ENCODE measurements at places on chromosomes 13 and 19.

DNA sequence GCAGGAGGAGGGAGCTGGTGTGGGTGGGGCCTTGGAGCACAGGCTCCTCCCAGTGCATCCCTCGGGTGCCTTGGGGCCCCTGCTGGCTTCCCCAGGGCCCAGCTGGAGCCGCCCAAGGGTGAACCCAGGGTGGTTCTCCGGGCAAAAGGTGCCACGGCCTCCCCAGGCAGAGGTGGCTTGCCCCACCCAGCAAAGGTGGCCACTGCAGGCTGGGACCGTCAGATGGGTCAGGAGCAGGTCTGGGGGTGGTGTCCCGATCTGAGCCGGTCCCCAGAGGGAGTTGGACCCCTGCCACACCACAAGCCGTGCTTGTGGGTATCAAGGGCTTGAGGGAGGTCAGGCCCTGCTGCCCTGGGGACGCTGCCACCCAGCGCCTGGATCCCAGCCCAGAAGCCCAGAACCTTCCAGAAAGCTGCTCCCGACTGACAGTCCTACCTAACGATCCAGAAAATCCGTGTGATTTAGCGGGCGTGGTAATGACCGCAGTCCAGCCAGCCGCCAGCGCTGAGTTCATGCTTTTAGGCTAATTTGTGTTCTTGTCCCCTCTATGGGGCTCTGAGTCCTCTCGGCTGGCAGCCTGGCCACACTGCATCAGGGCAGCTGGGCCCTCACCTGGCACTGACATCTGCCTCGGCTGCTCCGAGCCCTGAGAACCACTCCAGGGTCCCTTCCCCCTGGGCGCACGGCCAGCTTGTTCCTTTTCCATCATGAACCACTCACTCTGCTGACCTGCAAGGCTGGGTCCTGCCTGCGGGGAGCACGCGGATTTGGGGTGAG is 5.0 kb upstream of the GRIN3B start:
- DNase-seq, result no peak

GRCh38 chr19:48836089-48837017 is at the start of gene HSD17B14:
Gene HSD17B14 (minus strand): TSS chr19:48836491. CDS start chr19:48836411, 80 bp downstream.
- DNase-seq, result no peak

DNA sequence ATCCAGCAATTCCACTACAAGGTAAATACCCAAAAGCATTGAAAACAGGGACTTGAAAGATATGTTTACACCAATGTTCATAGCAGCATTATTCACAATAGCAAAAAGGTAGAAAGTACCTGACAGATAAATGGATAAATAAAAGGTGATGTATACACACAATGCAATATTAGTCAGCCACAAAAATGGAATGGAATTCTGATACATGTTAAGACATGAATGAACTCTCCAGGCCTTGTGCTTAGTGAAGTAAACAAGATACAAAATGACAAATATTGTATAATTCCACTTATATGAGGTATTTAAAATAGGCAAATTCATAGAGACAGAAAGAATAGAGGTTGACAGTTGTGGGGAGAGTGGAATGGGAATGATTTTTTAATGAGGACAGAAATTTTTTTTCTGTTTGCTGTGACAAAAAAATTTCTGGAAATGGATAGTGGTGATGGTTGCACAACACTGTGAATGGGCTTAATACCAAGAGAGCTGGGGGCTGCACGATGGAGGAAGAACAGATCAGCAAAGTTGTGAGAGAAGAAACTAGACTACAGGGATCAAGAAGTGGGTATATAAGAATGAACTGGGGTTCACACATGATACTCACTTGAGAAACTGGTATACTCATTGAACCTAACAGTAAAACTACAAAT is 137.2 kb downstream of the MZT1 start:
- no peak for DNase-seq

GRCh38 chr19:862581-863314 is 3.3 kb downstream of the CFD start:
- DNase-seq, result peak; percentile 17

DNA sequence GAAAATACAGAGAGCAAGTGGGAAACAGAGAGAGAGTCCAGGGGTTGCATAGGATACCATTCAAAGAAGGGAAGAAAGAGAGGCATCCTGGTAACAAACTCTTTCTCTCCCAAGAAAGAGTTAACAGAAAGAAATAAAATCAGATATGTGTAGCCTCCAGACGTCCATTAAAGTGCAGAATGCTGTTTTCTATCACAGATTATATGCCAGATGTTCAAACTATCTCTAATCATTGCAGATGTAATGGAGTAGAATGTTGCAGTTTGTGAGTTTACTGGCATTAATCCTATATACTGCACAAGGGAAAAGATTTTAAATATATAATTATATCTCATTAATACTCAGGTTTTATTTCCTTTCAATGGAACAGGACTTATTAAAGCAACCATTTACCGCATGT is 369.4 kb downstream of the ZNF536 start:
- no peak for DNase-seq

GRCh38 chr19:6875218-6875617 is 12.2 kb upstream of the ADGRE1 start:
- DNase-seq, result no peak

DNA sequence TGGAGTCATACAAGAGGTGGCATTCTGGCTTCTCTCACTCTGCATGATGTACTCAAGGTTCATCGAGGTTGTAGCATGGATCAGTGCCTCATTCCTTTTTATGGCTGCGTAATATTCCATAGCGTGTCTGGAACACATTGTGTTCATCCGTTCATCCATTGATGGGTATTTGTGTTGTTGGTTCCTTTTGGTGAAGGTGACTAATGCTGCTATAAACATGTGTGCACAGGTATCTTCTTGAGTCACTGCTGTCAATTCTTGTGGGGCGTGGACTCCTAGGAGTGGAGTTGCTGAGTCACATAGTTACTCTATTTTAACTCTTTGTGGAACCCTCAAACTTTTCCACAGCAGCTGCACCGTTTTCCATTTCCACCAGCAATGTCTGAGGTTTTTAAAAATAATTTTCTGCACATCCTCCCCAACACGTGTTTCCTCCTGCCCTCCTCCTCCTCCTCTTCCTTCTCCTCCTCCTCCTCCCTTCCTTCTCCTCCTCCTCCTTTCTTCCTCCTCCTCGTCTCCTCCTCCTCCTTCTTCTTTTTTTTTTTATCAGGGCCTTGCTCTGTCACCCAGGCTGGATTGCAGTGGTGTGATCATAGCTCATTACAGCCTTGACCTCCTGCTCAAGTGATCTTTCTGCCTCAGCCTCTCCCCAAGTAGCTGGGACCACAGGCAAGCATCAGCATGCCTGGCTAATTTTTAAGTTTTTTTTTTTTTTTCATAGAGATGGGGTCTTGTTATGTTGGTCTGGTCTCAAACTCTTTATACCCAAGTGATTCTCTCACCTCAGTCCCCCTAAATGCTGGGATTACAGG is 2.0 kb upstream of the TMEM221 start:
- DNase-seq, result no peak

GRCh38 chr13:30690282-30691188 is 44.8 kb upstream of the ALOX5AP start:
- peak; percentile 99 for DNase-seq

GRCh38 chr13:114161644-114162532 is 17.2 kb upstream of the CFAP97D2 start:
- DNase-seq, result peak; percentile 19

DNA sequence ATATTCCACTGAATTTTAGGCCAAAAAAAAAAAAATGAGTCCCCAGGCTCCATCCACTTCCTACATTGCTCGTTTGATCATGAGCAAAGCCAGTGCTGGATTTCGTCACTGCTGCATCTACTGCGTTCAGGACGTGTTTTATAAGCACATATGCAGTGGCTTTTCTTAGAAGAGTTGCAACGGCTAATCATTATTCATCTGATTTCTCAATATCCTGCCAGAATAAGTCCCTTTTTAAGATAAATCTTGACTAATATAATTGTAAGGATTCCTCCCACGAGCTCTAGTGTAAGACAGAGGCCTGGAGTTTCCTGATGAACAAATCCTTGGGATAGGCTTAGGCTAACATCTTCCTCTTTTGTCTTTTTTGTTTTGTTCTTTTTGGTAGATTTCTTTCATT is 19.5 kb downstream of the FAM124A start:
- no peak for DNase-seq

DNA sequence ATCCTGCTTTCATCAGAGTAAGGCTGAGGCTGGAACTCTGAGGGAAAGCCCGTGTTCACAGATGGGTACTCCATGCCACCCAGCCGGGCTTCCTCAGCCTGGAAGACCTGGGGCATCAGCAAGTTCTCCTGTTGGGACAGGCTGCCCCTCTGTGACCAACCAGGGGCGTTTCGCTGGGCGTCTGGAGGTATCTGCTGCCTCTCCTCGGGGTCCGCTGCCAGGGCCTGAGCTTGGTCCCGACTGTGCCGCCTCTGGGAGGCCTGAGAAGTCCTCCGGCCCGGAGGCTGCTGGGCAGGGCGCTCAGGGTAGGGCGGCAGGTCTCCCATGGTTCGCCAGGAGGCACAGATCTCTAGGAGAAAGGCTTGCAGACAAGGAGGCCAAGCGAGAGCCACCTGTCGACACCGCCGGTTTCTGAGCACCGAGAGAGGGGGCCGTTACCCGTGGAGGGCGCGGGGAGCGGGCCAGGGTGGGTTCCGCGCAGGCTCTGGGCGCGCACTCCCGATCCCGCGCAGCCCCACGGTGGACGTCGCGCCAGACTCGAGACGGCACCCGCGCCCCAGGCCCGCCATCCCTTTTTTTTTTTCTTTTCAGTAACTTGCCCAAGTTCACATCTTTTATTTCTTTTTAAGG is at the start of gene RSPH6A:
TSS of gene RSPH6A (minus strand) at position 458 of the 630 bp plus-strand sequence. CDS start at position 326, 132 bp downstream.
- no peak for DNase-seq

DNA sequence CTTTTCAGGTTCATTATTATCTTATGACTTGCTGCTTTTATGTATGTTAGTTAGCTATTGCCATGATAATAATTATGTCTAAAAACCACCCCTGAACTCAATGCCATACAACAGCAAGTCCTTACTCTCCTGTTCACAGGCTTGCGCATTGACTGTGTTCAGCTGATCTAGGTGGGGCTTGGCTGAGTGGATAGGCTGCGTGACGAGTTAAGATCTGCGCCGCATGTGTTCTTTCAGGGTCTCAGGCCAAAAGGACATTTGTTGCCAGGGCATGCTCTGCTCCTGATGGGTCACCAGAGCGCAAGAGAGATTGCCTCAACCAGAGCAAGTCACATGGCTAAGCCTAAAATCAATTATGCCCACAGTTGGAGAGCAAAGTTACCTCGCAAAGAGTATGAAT is 859 bp downstream of the ZNF568 start:
- DNase-seq, result peak; percentile 33

DNA sequence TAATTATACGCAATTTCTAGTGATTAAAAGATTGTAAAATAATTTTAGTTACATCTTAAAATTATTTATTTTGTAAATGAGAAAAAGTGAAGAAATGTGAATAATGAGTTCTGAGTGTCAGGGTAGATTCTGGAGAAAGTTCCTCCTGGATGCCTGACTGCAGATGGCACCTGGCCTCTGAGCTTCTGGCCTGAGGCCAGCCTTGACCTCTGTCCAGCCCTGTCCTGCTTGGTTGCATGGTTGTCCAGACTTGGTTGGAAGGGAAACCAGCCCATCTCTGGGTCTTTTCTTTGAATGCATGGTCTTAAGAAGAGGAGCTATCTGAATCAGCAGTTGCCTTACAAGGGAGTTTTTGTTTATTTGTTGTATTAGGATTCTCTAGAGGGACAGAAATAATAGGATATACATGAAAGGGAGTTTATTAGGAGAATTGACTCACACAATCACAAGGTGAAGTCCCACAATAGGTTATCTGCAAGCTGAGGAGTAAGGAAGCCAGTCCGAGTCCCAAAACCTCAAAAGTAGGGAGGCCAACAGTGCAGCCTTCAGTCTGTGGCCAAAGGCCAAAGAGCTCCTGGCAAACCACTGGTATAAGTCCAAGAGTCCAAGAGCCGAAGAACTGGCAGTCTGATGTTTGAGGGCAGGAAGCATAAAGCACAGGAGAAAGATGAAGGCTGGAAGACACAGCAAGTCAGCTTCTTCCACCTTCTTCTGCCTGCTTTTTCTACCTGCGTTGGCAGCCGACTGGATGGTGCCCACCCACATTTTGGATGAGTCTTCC is 385.8 kb downstream of the ZNF536 start:
- no peak for DNase-seq

Measured in IMR-90 (cell line).